ENCODE measurements at places on chromosomes 16 and 17.

GRCh38 chr16:27634779-27635178 is 84.8 kb downstream of the KATNIP start:
- no peak for DNase-seq

- DNase-seq: no peak
These were observed 368.7 kb downstream of the CPPED1 start for GRCh38 chr16:12435018-12435417.

DNA sequence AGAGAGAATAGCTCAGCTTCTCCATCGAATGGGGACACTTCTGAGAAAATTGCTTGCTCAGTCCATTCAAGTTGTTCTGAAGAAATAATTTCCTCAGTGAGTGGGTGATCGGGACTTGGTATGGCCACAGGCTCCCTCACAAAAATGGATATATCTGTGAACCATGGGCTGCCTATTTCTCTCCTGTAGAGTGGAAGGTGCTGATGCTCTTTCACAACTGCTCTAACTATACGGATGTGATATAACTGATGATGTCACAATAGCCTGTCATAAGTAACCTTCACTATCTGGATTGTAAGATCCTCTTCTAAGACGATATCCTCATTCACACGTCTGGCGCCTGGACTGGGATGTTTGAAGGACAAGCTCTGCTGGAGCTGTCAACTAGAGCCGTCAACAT is 4.7 kb upstream of the CCL18 start:
- DNase-seq: no peak

- DNase-seq: no peak
These were observed 102.7 kb downstream of the METRNL start for GRCh38 chr17:83181991-83182619.

GRCh38 chr16:64711026-64711425 is 410.8 kb downstream of the CDH11 start:
- DNase-seq: no peak

DNA sequence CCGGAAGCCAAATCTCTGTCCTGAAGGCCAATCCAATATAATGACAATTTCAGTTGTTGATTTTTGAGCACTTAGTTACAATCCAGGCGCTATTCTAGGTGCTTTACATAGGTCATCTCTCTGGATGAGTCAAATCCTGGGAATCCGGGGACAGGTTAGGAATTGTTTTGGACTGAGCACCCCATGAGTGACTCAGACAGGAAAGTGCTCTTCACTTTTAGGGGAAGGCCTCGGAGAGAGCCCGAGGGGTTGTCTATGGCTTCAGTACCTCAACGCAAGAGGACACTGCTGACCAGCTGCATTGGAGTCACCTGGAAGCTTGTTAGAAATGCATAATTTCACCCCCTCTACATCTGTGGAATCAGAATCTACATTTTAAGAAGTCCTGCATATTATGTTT is 108.8 kb downstream of the IRX5 start:
- no peak for DNase-seq
